ENCODE measurements at places on chromosomes 4 and X. TPM values are rescaled to one million over a fixed set of nuclear protein-coding genes. Genes with fewer than 3 reads are reported as not detected.

Gene JCHAIN
- 0.13 TPM for total RNA-seq

Gene MND1
- 0.79 TPM for total RNA-seq

Gene GUCY1B1
- total RNA-seq: 4.9 TPM

Gene ETDA
- total RNA-seq: not detected

Gene TMEM165
- 117 TPM for total RNA-seq

Gene DGKK
- not detected for total RNA-seq

Gene DUSP9
- total RNA-seq: not detected

Gene EOLA2
- total RNA-seq: 22.9 TPM

Gene NAA11
- not detected for total RNA-seq

Gene EGFL6
- total RNA-seq: not detected

Gene HSFX3
- not detected for total RNA-seq

Gene GALNTL6
- not detected for total RNA-seq

Gene NHS
- 4.4 TPM for total RNA-seq

Gene NRK
- 1.1 TPM for total RNA-seq

Gene SLC10A6
- total RNA-seq: 0.20 TPM

Gene RHOXF2B
- total RNA-seq: not detected

All from smooth muscle cell of the pulmonary artery (primary cell).